Activated CD8-positive, alpha-beta T cell treated with anti-CD3 and anti-CD28 coated beads, Interleukin-2, amount 10 ng/mL, durations not matched to agents 7 days and 5 days (primary cell): ENCODE measurements at places on chromosomes 11 and 22.

GRCh38 chr11:104772806-104773241 lies 125.4 kb downstream of the CASP12 start:
- peak; percentile 27 for DNase-seq
- no peak overlapping the region for H3K4me3 ChIP-seq
- peak overlapping the region; percentile 0 for H3K27ac ChIP-seq
- H3K36me3 ChIP-seq, result peaks cover 8% of the 10 kb centered on the region
- H3K27me3 ChIP-seq, result no peaks in the 10 kb centered on the region

GRCh38 chr22:50607659-50608020 lies 7.0 kb downstream of the MAPK8IP2 start:
- H3K27me3 ChIP-seq, result peaks cover 28% of the 10 kb centered on the region
- H3K4me3 ChIP-seq, result no peak overlapping the region
- H3K4me1 ChIP-seq, result peaks cover 4% of the 10 kb centered on the region
- H3K36me3 ChIP-seq, result no peaks in the 10 kb centered on the region

DNA sequence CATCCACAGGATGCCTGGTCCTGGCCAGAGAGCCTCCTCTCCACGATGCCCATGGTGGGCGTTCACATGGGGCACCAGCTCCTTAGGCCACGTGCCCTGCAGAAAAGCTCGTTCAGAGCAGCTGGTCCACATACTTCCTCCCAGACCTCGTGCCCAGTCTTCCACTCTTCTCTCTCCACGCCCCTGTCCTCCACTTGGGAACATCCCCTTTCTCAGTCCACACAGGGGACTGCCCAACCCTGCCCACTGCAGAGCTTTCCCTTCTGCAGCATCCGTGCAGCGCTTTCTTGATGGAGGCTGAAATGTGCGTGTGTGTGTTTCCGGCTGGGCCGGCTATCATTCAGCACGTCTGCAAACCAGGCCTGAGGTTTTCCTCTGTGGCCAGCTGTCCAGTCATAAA lies 11.3 kb downstream of the TPCN2 start:
- no peak for DNase-seq
- H3K4me3 ChIP-seq, result no peak overlapping the region
- H3K27ac ChIP-seq, result no peak overlapping the region
- no peaks in the 10 kb centered on the region for H3K27me3 ChIP-seq

GRCh38 chr22:44542561-44543222 lies 44.7 kb upstream of the RTL6 start:
- H3K4me1 ChIP-seq, result no peaks in the 10 kb centered on the region
- H3K36me3 ChIP-seq, result no peaks in the 10 kb centered on the region
- no peak overlapping the region for H3K27ac ChIP-seq
- no peak overlapping the region for H3K4me3 ChIP-seq

DNA sequence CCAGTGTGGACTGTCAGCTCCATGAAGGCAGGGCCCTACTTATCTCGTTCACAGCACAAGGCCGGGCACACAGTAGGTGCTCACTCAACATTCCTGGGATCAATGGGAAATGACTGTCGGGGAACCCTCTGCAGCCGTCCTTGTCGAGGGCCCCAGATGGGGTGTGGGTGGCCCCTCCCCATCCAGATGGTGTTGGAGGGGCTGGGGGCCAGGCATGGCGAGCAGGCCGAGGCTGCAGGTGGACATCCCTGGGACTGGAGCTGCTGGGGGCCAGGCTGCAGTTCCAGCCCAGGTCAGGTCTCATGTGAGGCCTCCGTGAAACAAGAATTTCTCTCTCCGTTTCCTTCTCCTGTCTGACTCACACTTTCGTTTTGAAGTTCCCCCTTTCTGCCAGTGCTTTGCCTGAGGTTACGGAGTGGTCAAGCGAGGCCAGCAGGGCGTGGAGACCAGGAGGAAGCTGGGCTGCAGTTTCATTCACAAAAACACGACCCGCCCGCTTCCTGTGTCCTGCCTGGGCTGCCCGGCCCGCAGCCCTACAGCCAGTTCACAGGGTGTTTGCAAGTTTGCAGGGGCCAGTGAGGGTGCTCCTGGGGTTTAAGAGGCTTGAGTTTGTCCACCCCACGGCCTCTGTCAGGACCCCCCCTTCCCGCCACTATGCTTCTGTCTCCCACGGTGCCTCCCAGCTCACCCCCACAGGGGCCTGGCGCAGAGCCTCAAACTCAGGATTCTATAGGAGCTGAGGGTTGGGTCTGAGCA lies 4.5 kb downstream of the MYEOV start:
- H3K27me3 ChIP-seq, result no peaks in the 10 kb centered on the region
- peaks cover 1% of the 10 kb centered on the region for H3K36me3 ChIP-seq
- peak overlapping the region; percentile 95 for H3K27ac ChIP-seq
- H3K4me3 ChIP-seq, result peak overlapping the region; percentile 68
- DNase-seq, result peak; percentile 52

DNA sequence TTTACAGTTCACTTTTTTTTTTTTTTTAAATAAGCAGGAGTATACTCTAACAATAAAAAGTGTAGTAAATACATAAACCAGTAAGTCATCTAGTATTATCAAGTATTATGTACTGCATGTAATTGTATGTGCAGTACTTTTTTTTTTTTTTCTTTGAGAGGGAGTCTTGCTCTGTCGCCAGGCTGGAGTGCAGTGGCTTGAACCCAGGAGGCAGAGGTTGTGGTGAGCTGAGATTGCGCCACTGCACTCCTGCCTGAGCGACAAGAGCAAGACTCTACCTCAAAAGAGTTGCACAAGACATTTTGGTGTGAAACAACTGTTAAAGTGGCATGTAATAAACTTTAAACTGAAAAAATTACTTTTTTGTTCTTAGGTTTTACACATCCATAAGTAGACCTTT lies 16.7 kb downstream of the BCL2L13 start:
- H3K27ac ChIP-seq, result no peak overlapping the region
- peaks cover 17% of the 10 kb centered on the region for H3K36me3 ChIP-seq
- H3K4me1 ChIP-seq, result no peaks in the 10 kb centered on the region
- no peak overlapping the region for H3K4me3 ChIP-seq
- no peak for DNase-seq

GRCh38 chr11:9039198-9039597 lies 35.4 kb upstream of the NRIP3 start:
- no peaks in the 10 kb centered on the region for H3K36me3 ChIP-seq
- H3K4me3 ChIP-seq, result no peak overlapping the region
- H3K27ac ChIP-seq, result no peak overlapping the region
- no peak for DNase-seq
- H3K4me1 ChIP-seq, result no peaks in the 10 kb centered on the region
- H3K27me3 ChIP-seq, result peaks cover 14% of the 10 kb centered on the region

DNA sequence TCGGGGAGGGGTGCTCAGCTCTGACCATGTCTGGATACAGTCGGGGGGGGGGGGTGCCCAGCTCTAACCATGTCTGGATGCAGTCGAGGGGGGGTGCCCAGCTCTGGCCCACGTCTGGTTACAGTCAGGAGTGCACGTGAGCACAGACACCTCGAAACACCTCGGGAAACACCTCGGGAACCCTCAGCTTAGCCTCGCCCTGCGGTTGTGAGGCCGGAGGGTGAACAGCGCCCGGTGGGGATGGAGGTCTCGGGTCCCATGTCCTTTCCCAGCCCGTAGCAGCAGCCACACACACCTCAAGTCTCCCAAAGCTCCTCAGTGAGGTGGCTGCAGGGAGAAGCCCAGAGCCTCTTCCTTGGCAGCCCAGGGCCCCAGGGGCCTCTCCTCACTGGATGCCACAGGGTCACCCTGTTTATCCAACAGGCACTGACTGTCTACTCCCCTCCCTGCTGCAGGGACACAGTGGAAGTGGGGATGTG lies 2.1 kb downstream of the SIGIRR start:
- no peak for DNase-seq
- H3K4me3 ChIP-seq, result peak overlapping the region; percentile 77
- H3K27ac ChIP-seq, result no peak overlapping the region
- peaks cover 31% of the 10 kb centered on the region for H3K4me1 ChIP-seq
- peaks cover 8% of the 10 kb centered on the region for H3K36me3 ChIP-seq

- DNase-seq, result no peak
- peaks cover 7% of the 10 kb centered on the region for H3K4me1 ChIP-seq
- no peak overlapping the region for H3K27ac ChIP-seq
- no peaks in the 10 kb centered on the region for H3K36me3 ChIP-seq
Observed at GRCh38 chr11:2436013-2436520, 8.2 kb downstream of the TRPM5 start.

- no peak overlapping the region for H3K4me3 ChIP-seq
- no peak for DNase-seq
- no peaks in the 10 kb centered on the region for H3K36me3 ChIP-seq
- H3K27me3 ChIP-seq, result peaks cover 3% of the 10 kb centered on the region
Observed at GRCh38 chr11:123299721-123300120, 104.7 kb upstream of the CLMP start.

GRCh38 chr11:85774256-85775101 lies 36.5 kb downstream of the SYTL2 start:
- H3K4me3 ChIP-seq, result no peak overlapping the region
- peaks cover 17% of the 10 kb centered on the region for H3K4me1 ChIP-seq
- peaks cover 27% of the 10 kb centered on the region for H3K36me3 ChIP-seq
- H3K27me3 ChIP-seq, result no peaks in the 10 kb centered on the region

DNA sequence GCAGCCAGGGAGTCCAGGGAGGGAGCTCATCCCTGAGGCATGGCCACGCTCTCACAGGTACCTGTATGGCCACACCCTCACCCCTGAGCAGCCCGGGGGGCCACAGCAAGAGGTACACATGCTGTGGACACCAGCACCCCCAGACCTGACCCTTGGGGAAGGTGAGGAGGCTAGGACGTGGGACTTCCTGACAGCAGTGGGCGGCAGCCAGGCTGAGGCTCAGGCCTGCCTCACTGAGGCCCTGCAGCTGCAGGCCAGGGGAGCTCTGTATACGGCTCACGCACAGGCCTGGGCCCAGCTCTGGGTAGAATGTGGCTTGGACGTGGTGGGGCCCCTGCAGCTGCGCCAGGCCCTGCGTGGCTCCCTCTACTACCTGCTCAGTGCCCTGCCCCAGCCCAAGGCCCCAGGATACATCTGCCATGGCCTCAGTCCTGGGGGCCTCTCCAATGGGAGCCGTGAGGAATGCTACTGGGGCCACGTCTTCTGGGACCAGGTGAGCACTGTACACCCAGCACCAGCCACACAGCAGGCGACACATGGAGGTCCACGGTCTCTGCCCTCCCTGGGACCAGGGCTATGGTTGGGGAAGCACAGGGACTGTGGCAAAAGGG lies 1.8 kb downstream of the PGGHG start:
- DNase-seq, result peak; percentile 28
- peak overlapping the region; percentile 88 for H3K4me3 ChIP-seq
- peaks cover 2% of the 10 kb centered on the region for H3K27me3 ChIP-seq
- H3K36me3 ChIP-seq, result peaks cover 73% of the 10 kb centered on the region

DNA sequence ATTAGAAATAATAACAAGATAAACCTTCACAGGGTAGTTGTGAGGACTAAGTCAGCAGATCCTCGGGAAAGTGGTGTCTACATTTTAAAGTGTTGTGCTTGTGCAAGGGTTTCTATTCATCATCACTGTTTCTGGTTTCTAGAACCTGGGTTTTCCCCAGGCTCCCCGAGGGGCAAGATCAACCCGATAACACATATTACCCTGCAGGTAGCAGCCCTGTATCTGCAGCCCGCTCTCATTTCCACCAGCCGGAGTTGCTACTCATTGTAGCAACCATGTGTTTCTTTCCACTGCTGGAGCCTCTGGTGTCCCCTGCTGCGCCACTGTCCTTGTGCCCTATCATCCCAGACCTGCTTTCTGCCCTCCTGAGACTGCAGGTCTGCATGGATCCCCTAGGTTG lies 67.0 kb downstream of the MIAT start:
- H3K27ac ChIP-seq, result no peak overlapping the region
- H3K27me3 ChIP-seq, result no peaks in the 10 kb centered on the region
- no peak for DNase-seq
- no peaks in the 10 kb centered on the region for H3K4me1 ChIP-seq
- no peak overlapping the region for H3K4me3 ChIP-seq

GRCh38 chr22:27879923-27880322 lies 39.1 kb downstream of the PITPNB start:
- H3K4me1 ChIP-seq, result peaks cover 36% of the 10 kb centered on the region
- peak; percentile 35 for DNase-seq
- no peaks in the 10 kb centered on the region for H3K27me3 ChIP-seq
- peaks cover 20% of the 10 kb centered on the region for H3K36me3 ChIP-seq
- H3K4me3 ChIP-seq, result no peak overlapping the region

- peak; percentile 66 for DNase-seq
- peaks cover 71% of the 10 kb centered on the region for H3K36me3 ChIP-seq
- peak overlapping the region; percentile 85 for H3K27ac ChIP-seq
- peak overlapping the region; percentile 37 for H3K4me3 ChIP-seq
Observed at GRCh38 chr22:36258701-36259614, 6.0 kb downstream of the APOL1 start.

DNA sequence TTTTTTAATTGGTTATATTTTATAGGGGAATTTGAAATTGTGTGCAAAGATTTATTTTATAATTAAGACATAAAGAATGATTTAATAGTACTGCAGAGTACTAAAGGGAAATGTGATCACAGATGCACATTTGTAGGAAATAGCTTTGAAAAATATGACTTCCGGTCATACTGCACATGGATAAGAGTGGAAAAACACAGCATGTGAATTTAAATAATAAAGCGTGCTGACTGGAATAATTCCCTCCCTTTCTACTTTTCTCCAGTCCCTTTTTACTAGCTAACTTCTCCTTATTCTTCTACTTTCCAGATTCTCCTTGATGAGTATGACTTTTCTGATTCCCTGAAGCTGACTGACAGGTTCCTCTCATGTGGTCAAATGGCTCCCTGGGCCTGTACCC lies 238.4 kb upstream of the CTSC start:
- peaks cover 3% of the 10 kb centered on the region for H3K27me3 ChIP-seq
- H3K27ac ChIP-seq, result no peak overlapping the region
- DNase-seq, result no peak

DNA sequence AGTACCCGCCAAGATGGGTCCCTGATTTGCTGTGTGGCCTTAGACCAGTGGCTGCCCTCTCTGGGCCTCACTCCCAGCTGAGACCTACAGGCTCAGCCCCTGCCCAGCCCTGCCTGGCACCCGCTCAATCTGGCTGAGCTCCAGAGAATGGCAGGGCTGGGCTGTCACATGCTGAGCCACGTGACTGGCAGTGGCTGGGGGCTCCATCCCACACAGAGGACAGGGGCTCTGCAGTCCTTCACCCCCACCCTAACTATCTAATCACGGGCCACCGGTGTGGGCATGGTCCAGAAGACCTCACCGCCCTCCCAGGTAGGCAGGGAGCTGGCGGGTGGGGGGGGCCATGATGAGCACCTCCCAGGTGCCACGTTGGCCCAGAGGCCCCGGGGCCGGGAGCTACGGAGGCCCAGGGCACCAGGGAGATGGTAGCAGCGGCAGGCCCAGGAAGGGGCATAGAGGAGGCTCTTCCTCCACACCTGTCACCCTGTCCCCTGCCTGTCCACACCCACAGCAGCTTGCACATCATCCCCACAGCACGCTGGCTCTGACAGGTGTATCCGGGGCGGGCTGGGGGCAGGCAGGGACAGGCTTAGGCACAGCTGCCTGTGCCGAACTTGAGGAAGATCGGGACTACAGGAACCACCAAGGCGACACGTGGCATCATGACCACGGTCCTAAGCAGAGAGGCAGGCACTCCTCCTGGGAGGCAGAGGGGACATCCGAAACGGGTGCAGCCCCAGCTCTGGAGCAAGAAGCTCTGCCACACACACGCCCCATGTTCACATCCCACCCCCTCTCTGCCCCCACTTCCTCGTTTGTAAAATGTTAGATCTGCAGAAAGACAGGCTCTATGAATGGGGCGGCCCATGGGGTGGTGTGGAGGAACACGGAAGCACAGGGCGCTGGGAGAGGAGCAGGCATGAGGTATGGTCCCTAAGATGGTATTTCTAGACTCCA lies 1.5 kb upstream of the ALDH3B1 start:
- no peak for DNase-seq
- H3K4me3 ChIP-seq, result no peak overlapping the region
- peaks cover 30% of the 10 kb centered on the region for H3K4me1 ChIP-seq
- no peaks in the 10 kb centered on the region for H3K27me3 ChIP-seq

GRCh38 chr22:39309881-39310714 lies 9.3 kb downstream of the RPL3 start:
- no peak for DNase-seq
- no peak overlapping the region for H3K27ac ChIP-seq
- no peak overlapping the region for H3K4me3 ChIP-seq
- no peaks in the 10 kb centered on the region for H3K27me3 ChIP-seq
- H3K36me3 ChIP-seq, result peaks cover 35% of the 10 kb centered on the region
